ENCODE measurements at places on chromosomes 7 and 10.

GRCh38 chr7:292826-293225 lies 2.9 kb downstream of the FOXL3 start:
- no peak for DNase-seq

- peak; percentile 63 for DNase-seq
These were observed 178.9 kb downstream of the ADK start for GRCh38 chr10:74329873-74330272.

DNA sequence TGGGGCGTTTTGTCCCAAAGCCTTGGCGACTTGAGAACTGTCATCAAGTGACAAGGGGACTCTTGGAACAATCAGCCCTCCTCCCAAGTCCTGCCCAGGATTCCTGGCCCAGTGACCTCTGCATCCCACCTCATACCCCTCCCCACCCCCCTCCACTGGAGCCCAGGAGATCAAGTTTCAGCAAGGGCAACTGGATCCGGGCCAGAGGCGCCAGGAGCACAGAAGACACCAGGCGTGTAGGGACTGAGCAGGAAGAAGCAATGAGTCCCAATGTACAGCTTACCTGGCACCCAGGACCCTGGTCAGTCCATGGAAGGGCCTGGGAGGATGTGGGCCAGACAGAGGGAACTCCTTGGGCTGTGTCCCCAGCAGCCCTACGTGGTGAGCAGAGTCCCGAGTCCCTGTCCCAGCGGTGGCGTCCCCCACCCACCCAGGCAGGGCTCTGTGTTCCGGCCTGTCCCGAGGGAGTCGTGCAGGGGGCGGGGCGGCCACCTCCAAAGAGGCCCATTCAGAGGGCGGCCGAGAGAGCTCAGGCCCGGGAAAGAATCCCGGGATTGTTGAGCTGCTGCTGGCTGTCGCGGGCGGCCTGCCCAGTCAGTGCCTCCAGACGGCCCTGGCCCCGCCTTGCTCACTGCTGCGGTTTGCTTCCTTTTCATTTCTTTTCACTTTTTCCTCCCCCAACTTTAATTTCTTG lies 254.1 kb downstream of the TNS3 start:
- peak; percentile 96 for DNase-seq

DNA sequence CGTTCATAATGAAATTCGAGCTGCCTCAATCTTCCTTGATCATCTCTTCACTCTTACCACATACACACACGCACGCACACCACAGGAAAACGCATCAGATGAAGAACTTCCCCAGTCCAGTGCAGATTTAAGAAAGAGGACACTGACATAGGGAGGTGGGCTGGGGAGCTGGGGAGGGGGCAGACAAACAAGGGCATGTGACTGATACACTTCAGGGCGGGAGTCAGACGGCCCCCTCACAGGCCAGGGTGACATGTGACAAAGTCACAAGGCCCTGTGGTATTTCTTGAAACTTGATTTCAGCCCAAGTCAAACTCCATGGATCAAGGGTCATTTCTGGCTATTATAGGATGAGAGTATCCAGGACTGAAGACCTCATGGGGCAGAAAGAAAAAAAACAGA lies 82.6 kb downstream of the KCNMA1 start:
- no peak for DNase-seq

- peak; percentile 52 for DNase-seq
These were observed 102.3 kb upstream of the PPIF start for GRCh38 chr10:79244841-79245504.

GRCh38 chr10:73859428-73859783 lies 14.9 kb downstream of the CAMK2G start:
- DNase-seq = no peak
